ENCODE measurements at places on chromosomes 11 and 22.

DNA sequence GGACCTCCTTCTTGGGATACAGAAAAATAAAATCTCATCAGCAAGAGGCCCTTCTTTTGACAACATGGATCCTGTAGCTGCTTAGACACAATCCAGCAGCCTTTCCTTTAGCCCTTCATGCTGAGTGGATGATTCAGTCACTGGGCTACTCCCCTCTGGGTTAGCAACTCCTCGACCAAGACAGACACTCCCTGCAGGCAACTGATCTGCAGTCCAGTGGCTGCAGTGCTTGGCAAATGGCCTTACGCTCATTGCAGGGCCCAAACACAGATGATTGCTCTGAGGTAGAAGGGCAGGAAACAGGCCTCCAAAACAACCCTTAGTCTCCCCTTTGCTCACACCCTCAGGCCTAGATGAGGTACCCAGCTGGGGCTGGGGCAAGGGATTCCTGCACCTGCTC lies 73.2 kb upstream of the OPCML start:
- no peak for DNase-seq

- no peak for DNase-seq
Measured at GRCh38 chr11:58024601-58025091, 965 bp downstream of the OR9Q1 start.

DNA sequence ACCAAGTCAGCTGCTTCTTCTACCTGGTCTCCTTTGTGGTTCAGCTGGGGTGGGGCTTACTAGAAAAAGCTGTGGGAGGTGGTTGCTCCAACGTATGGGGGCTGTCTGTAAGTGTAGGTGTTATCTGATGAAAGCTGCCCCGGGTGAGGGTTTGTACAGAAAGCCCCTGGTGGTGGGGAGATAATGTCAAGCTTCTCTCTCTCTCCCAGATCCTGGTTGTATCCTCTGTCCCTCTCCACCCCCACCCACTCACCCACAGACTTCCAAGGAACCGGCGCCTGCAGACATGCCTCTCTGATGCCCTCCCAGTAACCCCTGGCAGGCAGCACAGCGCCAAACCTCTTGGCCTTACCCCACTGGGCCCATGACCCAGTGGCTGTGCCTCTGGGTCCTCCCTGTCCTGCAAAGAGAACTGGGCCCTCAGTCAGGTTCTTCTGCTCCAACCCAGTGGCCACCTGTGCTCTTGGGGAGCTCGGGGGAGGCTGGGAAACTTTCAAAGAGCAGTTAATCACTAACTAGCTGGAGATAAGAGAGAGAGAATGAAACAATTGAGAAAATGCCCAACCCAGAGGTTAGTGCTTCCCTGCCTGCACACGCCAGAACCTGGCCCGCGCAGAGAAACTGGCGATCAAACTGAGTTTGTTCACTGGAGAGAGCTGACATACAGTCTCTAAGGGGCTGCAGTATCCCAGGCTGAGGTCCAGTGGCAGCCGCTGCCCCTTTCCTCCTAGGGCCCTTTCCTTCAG lies 20.4 kb upstream of the EHF start:
- no peak for DNase-seq

DNA sequence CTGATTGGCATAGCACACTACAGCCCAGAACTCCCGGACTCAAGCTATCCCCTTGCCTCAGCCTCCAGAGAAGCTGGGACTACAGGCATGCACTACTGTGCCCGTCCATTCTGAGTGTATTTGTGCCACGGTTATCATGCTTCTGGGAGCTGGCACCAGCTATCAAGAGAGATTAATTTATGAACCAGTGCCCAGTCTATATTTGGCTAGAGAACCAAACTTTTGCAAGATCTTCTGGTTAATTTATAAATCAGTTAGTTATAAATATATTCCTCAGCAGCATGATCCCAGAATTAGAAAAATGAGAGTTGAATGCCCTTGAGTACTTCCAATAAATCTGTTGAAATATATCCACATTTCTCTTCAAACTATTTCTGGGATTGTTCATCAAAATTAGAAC lies 67.5 kb upstream of the OR5AN1 start:
- DNase-seq: no peak

DNA sequence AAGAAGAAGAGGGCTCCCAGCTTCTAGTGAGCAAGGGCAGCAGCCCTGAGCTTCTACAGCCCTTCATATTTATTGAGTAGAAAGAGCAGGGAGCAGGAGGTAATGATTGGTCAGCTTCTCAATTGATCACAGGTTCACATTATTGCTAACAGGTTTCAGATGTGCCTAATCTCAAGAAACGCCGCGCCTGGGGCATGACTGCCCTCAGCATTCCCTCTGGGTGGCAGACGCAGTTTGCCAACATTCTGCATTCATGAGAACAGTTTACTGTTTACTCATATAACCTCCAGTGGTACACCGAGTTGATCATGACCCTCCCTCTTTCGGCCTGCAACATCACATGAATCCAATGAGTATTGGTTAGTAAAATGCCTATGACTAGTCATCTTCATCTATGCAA lies 4.7 kb upstream of the ZNF74 start:
- DNase-seq: no peak

GRCh38 chr11:10452211-10452767 lies 2.8 kb upstream of the AMPD3 start:
- DNase-seq: no peak

DNA sequence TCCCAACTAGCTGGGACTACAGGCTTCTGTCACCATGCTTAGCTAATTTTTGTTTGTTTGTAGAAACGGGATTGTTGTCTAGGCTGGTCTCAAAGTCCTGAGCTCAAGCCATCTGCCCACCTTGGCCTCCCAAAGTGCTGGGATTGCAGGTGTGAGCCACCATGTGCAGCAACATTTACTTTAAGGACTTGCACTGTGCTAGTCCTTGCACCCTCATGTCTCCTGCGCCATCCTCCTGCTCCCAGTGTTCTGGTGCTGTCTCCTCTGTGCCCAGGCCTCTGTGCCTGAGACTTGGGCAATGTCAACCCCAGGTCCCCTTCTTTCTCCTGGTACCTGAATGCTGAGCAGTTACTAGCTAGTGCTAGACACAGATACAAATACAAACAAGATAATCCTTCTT lies 26.7 kb downstream of the WEE1 start:
- no peak for DNase-seq

GRCh38 chr11:57199330-57199729 lies 17.6 kb downstream of the LRRC55 start:
- no peak for DNase-seq

- no peak for DNase-seq
Measured at GRCh38 chr11:3859373-3859881, 4.0 kb downstream of the STIM1 start.

GRCh38 chr11:2975594-2975993 lies 16.5 kb downstream of the NAP1L4 start:
- no peak for DNase-seq

GRCh38 chr11:44601471-44602370 lies 36.3 kb downstream of the CD82 start:
- no peak for DNase-seq

GRCh38 chr11:102846292-102846691 lies 2.9 kb upstream of the MMP3 start:
- DNase-seq: no peak

GRCh38 chr22:25475257-25476022 lies 89.0 kb upstream of the GRK3 start:
- DNase-seq: peak; percentile 85

GRCh38 chr11:86703987-86704386 lies 31.6 kb upstream of the ME3 start:
- no peak for DNase-seq

- no peak for DNase-seq
Measured at GRCh38 chr11:58647141-58647699, 24.8 kb downstream of the CNTF start.

- DNase-seq: no peak
Measured at GRCh38 chr11:74019104-74019738, 10.3 kb upstream of the UCP3 start.

- DNase-seq: no peak
Measured at GRCh38 chr11:76143274-76143673, 63.0 kb downstream of the WNT11 start.

DNA sequence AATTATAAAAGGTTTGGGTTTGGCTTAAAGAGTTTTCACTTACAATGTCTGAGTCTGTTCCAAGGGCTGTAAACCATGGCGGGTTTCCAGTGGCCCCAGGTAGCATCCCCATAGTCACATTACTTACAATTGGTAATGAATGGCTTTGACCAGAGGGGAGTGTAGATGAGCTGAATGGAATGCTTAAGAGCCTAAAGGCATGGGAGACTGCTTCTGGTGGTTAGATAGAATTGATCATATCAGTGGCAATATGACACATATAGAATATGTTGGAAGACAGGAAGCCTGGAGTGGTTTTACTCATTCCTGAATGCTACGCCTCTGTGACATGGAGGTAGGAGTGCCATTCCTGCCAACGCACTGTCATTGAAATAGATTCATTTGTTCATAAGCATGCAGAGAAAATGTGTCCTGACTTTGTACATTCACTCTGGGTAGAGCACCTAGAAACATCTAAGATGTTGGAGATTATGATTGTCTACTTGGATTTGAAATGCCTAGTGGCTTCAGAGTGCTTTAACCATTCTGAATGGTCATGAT lies 183.3 kb downstream of the BLID start:
- DNase-seq: no peak

- no peak for DNase-seq
Measured at GRCh38 chr11:90913131-90913668, 690.4 kb upstream of the CHORDC1 start.

- DNase-seq: no peak
Measured at GRCh38 chr11:35151241-35151640, 12.3 kb downstream of the CD44 start.

GRCh38 chr11:106156290-106156937 lies 79.0 kb downstream of the AASDHPPT start:
- no peak for DNase-seq

DNA sequence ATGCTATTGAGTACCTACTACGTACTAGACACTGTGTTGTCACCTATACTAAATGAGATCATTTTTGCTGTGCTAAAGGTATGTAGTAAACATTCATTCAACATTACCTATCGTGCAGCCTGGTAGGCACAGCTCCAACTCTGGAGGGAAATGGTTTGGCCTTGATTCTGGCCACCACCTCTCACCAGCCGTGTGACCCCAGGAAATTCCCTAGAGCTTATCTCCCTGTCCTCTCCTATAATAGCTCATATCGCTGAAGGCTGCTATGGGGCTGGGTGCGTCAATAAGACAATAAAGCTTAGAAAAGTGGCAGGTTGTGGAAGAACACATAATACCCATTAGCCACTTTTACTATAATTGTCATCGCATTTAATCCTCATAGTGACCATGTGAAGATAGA lies 107.5 kb downstream of the MYO18B start:
- no peak for DNase-seq
